ENCODE measurements at places on chromosomes 4 and X.

DNA sequence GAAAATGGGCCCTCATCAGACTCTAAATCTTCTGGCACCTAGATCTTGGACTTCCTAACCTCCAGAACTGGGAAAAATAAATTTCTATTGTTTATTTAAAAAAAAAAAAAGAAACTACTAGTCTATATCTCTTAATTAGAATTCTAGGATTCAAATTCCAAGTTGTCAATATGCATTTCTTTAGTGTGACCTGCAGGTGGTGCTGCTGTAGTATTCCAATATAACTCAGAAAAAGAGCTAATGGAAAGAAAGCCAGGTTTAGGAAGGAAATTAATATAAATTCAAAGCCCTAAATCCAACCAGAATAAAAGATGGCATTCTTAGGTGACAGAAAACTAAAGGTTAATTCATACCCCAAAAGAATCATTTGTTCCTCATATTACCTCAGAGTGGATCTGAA, 80.0 kb upstream of the NALF2 start:
- DNase-seq: no peak

GRCh38 chrX:136779346-136779781, 1.4 kb downstream of the ARHGEF6 start:
- no peak for DNase-seq

- DNase-seq: no peak
Observed at GRCh38 chr4:4502694-4503311, 39.0 kb downstream of the STX18 start.

GRCh38 chr4:25949173-25949748, 35.2 kb downstream of the SMIM20 start:
- no peak for DNase-seq

DNA sequence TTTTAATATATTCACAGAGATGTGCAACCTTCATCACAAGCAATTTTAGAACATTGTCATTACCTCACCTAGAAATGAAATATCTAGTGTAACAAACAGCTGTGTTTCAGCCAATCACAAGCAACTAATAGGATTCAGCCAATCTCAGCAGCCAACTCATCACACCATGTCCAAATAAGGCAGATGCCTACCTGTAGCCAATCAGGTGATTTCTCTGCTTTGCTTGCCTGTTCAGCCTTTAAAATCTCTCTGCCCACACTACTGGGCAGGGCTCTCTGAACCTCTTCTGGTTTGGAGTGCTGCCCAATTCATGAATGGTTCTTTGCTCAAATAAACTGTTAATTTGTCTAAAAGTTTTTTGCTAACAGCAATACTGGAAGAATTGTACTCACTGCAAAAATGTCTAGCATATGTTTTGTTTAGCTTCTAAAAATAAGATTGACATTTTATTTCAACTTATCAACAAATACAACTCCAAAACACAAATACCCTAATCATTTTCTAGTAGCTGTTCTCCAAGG, 52.4 kb upstream of the IGFBP7 start:
- DNase-seq: no peak

- no peak for DNase-seq
Observed at GRCh38 chr4:102736636-102737549, 23.9 kb downstream of the MANBA start.

DNA sequence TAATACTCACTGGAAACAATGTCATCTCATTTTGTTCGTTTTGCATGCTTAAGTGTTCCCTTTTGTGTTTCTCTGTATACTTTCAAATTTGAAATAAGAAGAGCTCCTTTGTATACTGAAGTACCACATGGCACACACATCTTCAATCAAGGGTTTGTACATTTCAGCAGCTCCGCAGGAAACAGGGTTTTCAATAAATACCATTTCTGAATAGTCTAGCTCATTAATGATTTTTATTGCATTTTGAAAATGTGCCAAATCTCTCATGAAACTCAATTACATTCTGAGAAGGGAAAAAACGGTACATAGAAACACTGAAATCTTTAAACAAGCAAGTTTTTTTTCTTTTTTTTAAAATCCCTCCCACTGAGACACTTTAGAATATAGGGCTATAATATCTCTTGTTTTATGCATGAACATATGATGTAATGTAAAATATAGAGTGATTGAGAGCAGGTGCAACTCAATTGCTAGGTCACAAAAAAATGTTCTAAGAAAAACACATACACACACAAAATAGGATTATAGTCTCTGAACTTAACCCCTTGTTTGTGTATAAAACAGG, 914.2 kb upstream of the PCDH7 start:
- DNase-seq: no peak

DNA sequence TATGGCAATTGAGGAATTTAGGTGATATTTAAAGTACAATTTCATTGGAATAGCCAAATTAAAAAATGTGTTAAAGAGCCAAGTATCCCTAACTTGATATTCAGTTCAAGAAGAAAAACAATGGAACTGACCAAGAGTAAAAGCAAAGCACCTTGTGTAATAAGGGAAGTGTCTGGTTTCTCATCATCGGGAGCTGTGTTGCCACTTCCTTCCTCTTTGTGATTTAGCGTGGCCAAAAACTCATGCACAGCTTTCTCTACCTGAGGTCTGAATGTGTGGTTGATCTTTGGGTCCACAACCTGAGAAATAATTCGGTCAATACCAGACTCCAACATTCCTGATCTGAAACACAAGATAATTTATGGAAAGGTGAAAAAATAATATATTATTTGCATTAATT, 12.4 kb downstream of the BOD1L1 start:
- no peak for DNase-seq

DNA sequence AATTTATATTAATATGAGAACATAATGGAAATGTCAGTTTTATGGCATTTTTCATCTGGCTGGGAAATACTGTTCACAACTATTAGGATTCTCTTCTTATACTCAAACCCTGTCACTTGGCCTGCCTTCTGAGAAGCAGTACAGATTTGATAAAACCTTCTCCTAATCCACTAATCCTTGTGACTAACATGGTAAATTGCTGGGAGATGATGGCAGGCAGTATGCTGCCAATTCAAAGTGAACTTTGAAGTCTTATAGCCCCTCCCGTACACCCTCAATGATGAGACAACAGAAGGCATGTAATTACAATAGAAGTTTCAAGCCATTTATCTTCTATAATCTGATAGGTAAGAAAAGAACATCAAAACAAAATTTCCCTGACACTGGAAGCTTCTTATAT, 36.9 kb downstream of the PAQR3 start:
- no peak for DNase-seq

DNA sequence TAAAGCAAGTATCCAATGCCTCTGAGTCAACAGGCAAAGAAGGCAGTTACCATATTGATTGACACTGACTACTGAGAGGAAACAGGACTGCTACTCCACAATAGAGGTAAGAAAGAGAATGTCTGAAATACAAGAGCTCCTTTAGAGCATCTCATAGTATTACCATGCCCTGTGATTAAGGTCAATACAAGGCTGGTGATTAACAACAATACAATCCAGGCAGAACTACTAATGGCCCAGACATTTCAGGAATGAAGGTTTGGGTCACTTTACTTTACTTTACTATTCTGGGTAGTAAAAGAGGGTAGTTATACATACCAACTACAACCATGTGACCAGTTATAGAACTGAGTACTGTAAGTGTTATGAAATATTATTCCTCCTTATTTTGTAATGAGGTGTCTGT, 44.5 kb downstream of the BRWD3 start:
- DNase-seq: no peak

- DNase-seq: no peak
Observed at GRCh38 chrX:16997313-16997712, 50.9 kb downstream of the REPS2 start.

GRCh38 chr4:10151182-10151581, 34.6 kb upstream of the WDR1 start:
- no peak for DNase-seq

DNA sequence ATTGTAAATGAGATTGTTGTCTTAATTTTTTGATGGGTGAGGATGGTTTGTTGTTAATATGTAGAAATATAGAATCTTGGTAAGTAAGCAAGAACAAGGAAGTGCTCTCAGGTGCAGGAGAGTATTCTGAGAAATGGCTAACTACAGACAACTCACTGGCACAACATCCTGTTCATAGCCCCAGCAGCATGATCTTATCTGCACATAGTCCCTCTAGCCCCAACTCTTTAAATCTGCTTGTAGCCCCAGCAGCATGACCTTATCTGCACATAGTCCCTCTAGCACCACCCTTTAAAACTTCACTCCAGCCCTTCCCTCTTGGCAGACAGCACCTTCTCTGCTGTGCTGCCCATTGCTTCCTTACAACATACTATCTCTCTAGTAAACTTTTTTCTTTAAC, 1957.1 kb upstream of the ADGRL3 start:
- no peak for DNase-seq

DNA sequence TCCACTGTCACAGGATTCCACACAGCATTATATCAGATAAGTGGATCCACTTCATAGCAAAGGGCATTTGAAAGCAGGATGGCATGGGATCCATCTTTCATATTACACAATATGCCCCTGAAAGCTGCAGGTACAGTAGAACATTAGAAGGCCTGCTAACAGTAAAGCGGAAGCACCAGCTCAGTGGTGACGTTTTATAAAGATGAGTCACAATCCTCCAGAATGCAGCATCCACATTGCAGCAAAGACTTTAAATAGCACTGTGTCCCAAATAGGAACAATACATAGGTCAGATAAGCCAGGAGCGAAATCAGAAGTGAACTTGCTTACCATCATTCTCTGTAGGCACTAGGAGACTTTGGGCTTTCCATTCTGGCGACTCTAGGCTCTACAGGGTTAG, 609.5 kb upstream of the FAT1 start:
- no peak for DNase-seq

GRCh38 chr4:182137343-182137742, 105.9 kb upstream of the TENM3 start:
- DNase-seq: no peak

DNA sequence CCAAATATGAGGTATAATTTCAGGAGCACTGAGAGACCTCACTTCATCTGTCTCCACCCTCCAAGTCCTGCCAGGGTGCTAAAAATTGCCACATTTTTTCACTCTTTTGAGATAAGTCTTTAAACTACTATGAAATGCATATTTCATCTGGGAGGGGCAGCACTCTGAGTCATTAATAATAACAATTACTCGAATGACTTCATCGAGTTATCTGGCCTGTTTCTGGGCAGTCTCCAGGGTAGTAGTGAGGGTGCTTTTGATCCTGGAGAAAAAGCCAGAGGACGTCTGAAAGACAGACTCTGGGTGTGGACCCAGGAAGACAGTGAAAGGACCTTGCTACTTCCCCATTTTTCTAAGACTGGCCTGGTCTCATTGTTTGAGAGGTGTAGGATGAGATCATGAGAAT, 42.3 kb upstream of the SRD5A3 start:
- no peak for DNase-seq

GRCh38 chr4:152928286-152928685, 7.8 kb upstream of the FHDC1 start:
- DNase-seq: no peak

- DNase-seq: no peak
Observed at GRCh38 chr4:168304744-168305459, 13.7 kb downstream of the DDX60 start.

GRCh38 chrX:138711399-138712347, at the start of gene FGF13:
Gene FGF13, minus strand, starts transcription at chrX:138711717. Its CDS starts 714 bp downstream, at chrX:138711003.
- DNase-seq: no peak

DNA sequence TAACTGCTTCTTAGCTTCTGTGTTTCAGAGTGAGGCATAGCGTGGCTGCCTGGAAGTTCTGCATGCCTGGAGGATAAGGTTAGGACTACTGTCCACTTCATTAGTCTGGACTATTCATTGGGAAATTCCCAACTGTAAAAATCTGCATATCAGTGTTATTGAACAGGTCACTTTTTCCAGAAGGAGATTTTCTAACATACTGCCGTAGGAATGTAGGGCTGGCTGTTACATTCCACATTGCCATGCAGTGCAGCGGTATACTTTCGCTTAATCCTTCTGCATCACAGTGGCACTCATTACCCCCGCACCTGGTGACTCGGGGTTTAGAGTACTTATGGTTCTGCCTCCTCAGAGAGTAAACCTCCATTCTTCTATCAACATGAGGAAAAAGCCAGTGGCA, 104.6 kb downstream of the NPFFR2 start:
- DNase-seq: no peak

DNA sequence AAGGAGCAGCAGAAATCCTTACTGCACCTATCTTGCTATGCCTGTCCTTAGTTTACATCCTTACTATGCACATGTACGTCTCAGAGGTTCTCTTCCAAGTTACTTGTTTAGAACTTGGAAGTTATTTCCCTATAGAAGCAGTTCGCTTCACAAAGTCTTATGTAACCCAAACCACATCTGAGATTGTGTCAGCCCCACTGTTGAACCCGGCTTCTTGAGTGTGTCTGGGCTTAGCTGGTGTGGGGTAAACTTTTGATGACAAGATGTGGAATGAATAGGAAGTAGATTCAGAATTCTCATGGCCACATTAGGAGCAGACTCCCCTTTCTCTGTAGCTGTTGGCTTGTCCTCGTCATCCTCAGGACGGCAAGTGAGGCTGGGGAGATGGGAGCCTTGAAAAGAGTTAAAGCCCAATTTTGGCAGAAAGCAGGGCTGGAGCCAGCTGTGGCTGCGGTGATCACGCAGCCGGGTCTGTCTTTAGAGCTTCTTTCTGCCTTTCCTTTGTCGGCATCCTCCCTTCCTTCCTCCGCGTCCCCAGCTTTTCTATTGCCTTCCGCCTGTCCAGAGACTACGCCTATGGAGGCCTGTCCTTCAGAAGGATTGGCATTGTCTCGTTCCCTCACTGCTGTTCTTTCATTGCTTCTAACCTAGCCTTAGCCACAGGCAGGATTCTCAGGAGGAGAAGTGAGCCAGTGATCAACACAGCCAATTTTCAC, 23.0 kb upstream of the LIMCH1 start:
- no peak for DNase-seq

DNA sequence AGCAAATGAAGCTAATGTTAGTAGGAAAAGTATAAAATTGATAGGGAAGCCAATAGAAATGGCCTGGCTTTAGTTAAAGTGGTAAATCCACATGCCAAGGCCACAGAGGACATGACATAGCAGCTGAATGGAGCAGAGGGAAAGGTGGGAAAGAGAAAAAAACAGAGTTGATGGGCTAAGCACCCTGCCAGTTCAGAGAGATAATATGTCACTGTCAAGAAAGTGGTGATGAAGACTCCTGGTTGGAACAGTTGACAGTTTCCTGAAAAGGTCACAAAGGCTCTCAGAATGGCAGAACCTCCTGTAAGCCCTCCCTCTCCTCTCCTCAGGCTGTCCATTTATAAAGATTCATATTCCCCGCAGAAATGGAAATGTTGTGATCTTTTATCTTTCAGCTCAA, 48.2 kb downstream of the SLC7A11 start:
- DNase-seq: no peak

DNA sequence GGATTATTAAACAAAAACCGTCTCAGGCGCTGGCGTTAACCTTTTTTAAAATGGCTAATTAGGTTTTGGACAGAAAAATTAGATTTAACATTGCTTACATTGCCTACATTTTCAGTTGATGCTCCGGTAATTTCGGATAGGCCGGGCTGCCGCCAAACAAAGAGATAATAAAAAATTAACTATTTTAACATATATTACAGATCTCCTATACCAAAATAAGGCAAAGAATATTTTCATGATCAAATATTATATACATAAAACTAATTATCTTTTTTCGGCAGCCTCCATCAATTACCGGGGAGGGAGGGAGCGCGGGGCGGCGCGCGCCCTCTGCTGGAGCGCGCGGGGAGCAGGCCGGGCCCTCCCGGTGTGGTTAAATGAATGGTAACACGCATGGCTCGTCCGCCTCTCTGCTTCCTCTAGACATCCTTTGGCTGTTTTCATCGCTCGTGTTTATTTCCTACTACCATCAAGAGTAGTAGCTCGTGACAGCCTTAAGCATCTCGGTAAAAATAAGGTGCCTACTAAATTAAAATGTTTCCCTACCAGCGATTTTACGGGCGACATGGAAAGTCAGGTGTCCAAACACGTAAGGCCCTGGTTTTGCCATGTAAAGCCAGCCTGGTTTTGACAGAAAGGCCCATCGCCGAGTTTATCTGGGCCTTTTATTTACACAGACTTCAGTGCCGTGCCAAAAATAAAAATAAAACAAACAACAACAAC, 52.4 kb upstream of the TMEM33 start:
- DNase-seq: no peak

Data from tibial nerve (tissue), 4 donors.